Stimulated activated CD8-positive, alpha-beta memory T cell treated with anti-CD3 and anti-CD28 coated beads, Interleukin-12 subunit alpha, Interleukin-12 subunit beta, amount 100 ng/mL, for 4 hours (primary cell): ENCODE measurements at places on chromosomes 2 and 18.

GRCh38 chr2:89850481-89850880 is 1159.0 kb downstream of the RPIA start:
- no peak for DNase-seq

GRCh38 chr2:215601990-215602721 is 166.3 kb upstream of the FN1 start:
- DNase-seq: no peak

- DNase-seq: no peak
Observed at GRCh38 chr2:54586494-54586893, 130.4 kb downstream of the SPTBN1 start.

DNA sequence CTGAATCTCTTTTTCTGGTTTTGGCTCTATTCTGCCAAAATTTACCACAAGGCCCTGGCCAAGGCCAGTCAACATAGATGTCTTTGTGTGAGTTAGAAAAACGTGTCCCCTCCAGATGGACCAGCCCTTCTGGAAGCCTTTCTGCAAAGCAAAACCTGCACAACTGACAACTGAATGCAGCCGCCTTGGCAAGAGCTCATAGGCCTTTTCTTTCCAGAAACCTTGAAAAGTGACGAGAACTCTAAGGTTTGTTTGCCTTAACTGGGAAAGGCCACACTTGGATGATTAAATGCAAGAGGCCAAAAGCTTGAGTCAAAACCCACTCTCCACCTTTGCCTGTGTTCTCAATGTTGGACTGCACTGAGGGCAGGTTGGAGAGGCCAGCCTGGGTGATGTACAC is 103.9 kb downstream of the COLEC12 start:
- DNase-seq: no peak

- no peak for DNase-seq
Observed at GRCh38 chr18:59697236-59697932, at the start of gene CCBE1. Gene CCBE1, minus strand, starts transcription at chr18:59697423.

- DNase-seq: no peak
Observed at GRCh38 chr2:60926741-60927552, 45.6 kb downstream of the REL start.

DNA sequence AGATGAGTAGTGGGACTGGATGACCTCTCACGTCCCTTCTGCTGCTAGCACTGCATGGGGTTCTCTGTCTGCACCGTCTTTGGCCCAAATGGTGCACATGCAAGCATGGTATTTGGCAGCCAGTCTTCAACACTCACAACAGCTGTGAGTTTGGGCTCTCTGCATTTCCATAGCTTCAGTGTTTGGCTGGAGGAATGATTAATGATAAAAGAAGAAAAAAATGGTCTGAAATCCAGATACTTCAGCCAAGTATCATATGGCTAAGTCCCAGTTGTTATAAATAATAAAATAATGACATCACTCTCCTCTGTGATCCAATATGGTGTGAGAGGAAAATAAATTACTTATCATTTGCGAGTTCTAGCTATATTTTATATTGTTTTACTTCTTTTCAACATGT is 173.3 kb downstream of the DCDC2C start:
- no peak for DNase-seq

DNA sequence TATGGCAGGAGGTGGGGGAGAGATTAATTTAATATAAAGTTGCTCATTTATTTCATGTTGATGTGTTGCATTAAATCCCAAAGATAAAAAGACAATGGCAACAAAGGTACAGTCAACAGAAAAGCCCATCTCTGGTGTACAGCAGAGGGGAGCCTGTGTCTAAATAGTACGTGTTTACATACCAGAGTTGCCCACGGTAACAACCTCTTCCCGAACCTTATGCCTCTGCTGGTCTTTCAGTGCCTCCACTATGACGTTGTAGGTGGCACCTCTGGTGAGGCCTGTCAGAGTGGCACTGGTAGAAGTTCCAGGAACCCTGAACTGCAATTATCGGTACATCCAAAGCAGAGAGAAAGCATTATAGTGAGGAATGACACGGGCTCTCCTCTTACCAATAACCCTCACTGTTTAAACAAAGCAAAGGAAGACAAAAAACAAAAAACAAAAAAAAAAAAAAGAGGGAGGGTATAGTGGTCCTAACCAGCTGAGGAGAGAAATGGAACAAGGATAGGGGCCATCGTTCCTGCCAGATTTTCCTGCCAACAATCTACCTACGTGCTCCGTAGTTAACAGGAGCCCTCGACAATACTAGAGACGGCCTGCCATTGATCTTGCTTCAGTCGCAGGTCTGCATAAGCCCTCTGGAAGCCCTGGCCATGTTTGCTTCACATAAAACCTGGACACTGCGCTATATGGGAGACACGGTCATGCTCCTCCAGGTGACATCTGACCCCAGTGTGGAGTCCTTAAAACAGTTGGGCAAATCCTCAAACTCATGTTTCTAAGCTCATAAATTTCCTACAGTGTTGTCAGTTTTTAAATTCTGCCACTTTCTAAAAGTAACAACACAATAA is 58.5 kb downstream of the ATIC start:
- DNase-seq: no peak

DNA sequence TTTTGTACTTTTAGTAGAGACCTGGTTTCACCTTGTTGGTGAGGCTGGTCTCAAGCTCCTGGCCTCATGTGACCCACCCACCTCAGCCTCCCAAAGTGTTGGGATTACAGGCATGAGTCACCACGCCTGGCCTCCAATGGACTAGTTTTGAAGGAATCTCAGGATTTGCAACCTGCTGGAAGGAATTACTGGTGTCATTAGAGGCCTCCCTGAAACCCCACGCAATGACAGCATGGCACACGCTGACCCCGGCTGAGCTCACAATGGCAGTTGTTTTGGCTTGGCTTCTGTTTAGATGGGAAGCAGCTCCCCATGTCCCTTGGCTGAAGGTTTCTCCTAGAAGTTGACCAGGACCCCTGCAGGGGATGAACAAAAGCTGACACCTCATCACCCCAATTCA is 23.1 kb upstream of the COPS8 start:
- DNase-seq: no peak

DNA sequence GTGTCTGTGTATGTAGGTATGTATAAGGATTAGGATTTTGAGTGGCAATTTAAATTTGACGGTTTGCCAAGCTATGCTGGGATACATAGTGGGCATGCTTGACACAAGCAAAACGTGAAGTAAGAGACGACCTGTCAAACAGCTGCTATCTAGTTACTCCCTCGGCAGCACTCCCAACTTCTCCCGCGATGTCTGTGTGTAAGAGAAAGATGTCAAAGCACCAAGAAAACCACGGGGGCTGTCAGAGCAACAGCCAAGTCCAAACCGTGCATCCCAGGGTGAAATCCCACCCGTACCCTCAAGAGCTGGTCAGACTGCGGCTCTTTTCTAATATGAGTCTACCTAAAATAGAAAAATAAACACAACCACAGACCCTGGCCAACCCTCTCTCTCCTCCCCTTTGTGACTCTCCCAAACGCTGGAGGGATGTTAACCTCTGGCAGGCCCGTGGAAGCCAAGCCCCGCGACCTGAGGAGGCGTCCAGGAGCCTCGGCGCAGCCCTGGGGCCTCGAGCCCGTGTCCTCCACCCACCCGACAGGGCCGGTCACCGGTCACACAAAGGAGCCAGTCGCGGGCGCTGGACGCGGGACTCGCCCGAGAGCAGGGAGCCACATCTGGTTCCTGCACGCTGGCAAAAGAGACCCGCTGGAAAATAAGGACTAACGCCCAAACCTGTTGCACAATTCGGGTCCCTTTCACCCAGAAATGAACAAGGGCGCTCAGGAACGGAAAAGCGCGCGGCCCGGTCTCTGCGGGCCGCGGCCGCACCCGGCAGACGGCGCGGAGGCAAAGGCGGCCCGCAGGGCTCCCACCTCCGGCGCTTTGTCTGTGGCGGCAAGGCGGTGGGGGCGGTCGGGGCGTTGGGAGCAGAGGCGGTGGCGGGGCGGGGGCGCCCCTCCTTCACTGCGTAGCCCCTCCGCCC is 925 bp downstream of the SESTD1 start:
- DNase-seq: no peak

DNA sequence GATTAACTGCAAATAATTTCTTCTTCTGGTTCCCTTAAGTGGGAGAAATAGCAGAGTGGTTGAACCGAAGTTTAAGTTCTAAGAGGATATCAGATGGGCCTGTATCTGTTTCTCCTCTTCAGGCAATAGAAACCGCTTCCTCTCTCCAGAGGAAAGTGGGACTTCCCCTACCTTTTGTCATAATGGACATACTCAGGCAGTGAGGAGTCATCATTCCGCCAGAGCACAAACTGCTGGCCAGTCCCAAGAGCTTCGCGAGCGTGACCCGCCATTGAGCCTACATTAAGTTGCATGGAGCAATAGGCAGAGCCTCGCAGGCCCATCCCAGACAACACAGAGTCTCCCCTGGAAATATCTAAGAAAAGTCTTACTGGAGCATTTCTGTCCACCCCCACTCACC is 158.9 kb downstream of the LDLRAD4 start:
- no peak for DNase-seq

- peak; percentile 10 for DNase-seq
Observed at GRCh38 chr2:217610401-217610814, 392.4 kb downstream of the TNS1 start.

DNA sequence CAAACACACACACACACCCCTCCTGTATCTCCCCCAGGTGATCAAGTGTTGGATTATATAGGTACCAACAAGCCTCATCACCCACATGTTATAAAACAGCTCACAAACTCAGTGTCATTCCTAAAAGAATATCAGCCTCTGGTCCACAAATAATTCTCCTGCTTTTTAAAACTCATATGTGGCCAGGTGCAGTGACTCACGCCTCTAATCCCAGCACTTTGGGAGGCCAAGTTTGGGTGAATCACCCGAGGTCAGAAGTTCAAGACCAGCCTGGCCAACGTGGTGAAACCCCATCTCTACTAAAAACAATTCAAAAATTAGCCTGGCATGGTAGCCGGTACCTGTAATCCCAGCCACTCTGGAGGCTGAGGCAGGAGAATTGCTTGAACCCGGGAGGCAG is 87.8 kb downstream of the LRATD1 start:
- no peak for DNase-seq

- no peak for DNase-seq
Observed at GRCh38 chr2:8087480-8087840, 594.4 kb upstream of the ID2 start.

GRCh38 chr2:165777522-165778186 is 16.4 kb downstream of the GALNT3 start:
- no peak for DNase-seq

DNA sequence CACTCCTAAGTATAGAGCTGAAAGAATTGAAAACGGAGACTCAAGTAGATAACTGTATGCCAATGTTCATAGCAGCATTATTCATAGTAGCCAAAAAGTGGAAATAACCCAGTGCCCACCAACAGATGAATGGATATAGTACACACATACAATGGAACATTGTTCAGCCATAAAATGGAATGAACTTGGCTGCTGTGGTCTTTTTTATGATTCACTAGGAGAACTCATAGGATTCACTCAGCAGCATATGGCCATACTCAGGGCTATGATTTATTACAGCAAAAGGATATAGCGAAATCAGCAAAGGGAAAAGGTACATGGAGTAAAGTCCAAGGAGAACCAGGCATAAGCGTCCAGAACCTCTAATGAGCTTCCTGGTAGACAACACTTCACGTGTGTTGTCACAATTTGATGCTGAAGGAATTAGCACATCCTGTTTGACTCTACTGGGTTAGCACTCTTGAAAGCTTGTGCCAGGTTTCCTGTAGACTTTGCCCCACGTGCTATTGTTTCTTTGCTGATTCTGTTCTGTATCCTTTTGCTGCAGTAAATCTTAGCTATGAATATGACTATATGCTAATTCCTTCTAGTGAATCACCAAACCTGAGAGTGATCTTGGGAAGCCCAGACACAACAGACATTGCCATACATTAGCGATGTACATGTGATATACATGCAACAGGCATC is 15.7 kb downstream of the SPC25 start:
- no peak for DNase-seq

DNA sequence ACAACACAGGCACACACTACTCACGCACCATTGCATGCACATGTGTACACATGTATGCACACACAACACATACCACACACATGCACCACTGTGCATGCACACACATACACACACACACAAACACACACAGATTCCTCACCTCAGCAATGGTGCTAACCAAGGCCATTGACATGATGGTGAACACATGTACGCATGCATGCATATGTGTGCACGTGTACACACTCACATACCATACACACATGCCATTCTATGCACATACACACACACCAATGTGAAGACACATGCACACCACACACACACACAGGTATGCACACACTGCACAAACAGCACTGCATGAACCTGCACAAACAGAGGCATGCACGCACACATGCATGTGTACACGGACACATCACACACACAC is 976.0 kb downstream of the DCDC2C start:
- DNase-seq: no peak

DNA sequence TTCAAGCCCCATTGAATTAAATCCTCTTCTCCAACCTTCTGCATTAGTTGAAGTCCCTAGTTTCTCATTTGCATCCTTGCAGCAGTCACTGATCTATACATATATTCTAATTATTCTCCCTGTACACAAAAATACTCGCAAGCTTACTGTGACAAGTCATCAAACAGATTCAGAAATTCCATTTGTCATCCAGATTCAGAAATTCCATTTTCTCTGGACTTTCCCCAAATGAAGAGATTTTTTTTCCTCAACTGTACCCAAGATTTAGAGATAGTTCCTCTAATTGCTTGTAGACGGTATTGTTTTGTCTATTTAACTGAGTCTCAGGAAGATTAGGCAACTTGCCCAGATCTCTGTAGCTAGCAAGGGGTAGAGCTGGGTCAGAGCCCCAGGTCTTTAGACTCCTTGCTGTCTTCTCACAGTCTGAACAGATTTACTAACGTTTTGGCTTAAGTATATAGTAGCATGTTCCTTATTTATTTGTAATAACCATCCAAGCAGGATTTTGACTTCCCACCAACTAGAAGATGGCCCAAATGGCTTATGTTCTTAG is 34.2 kb downstream of the RAB12 start:
- no peak for DNase-seq

DNA sequence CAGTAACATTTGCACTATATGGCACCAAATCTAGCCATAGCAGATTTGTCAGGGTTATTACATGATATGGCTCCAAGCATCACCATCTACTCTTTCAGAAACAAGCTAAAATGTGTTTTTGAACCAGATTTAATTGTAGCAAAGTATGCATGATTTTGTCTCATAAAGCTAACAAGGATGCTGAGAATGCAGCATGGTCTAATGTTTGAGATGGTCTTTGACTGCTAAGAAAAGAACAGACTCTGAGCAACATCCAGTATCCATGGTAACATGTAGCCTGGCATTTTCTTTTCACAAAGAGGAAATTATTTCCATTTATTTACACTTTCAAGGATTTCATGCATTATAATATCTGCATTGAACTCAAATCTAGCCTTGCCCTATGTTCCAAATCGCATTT is 206.5 kb downstream of the PDE1A start:
- no peak for DNase-seq

DNA sequence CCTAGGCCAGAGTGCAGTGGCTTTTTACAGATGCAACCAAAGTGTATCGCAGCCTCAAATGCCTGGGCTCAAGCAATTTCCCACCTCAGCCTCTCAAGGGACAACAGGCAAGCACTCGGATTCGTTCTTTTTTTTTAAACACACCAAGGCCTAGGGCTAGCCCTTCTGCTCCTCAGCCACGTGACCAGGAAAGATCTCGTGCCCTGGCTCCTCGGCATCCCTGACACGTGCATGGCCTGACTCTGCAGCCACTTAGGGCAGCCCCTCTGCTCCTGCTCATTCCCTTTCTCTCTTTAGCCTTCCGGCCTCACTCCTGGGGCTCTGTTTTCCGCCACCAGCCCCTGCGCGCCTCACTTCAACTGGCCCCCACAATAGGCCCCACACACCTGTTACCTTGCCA is 18.4 kb downstream of the FAM178B start:
- no peak for DNase-seq
